ENCODE measurements at places on chromosomes 13 and 19.

DNA sequence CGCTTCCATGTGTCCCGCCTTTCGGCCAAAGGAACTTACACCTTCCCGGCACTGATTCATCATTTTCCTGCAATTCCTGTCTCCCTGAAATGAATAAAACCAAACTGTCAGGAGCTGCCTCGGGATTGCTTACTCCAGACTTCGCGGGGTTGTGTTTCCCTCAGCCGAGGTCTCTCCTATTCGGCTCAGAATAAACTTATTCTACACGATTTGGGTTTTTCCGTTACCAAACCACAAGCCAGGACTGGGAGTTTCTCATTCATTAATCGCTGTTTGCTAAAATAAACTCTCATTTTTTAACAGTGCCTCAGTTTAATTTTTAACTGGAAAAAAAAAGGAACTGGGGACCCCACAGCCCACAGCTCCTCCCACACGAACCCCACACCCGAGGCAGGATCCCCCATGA, 667 bp downstream of the ZNF878 start:
- no peak for DNase-seq

GRCh38 chr13:61406275-61406674, 9.4 kb downstream of the PCDH20 start:
- DNase-seq = no peak

DNA sequence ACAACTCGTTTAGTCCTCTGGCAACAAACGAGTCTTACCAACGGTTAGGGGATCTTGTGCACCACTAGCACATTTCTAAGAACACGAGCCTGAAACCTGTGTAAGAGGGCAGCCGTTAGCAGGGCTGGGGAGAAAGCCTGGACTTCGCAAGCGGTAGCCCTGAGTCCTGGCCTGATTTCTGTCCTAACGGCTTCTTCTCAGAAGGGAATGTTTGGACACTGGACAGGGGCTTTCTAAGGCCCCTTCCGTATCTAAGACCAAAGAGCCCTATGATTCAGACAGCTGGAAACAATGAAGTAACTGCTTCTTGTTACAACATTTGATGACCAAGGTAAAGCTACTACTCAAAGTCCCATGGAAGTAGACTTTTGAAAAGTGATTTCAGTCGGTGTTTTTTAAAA, 2.2 kb downstream of the ANKRD10 start:
- no peak for DNase-seq

DNA sequence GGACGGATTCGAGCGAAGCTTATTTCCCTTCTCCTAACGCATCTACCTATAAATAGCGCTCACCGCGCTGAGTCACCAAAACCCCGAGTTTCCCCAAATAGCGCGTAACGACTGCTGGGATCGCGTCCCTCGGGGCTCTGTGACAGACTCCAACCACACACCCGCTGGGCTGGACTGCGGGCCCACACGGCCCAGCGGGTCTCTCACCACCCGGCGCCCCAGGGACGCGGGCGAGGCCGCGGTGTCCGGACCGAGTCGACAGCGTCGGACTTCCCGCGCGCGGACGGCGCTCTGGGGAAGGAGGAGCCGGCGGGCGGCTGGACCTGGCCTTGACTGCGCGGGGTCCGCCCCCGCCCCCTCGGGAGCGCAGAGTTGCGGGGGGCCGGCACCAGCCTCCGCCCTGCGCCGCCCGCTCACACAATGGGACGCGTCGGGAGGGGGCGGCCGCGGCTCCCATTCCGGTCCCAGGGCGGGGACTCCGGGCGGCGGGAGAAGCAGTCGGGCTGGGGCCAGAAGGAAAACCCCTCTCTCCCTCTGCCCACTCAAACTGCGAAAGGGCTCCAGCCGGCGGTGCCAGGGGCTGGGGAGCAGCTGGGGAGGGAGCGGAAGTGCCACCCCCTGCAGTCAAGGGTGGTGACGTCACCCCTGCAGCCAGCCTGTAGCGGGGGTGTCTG, 108.8 kb downstream of the KCNRG start:
- DNase-seq = peak; percentile 44

DNA sequence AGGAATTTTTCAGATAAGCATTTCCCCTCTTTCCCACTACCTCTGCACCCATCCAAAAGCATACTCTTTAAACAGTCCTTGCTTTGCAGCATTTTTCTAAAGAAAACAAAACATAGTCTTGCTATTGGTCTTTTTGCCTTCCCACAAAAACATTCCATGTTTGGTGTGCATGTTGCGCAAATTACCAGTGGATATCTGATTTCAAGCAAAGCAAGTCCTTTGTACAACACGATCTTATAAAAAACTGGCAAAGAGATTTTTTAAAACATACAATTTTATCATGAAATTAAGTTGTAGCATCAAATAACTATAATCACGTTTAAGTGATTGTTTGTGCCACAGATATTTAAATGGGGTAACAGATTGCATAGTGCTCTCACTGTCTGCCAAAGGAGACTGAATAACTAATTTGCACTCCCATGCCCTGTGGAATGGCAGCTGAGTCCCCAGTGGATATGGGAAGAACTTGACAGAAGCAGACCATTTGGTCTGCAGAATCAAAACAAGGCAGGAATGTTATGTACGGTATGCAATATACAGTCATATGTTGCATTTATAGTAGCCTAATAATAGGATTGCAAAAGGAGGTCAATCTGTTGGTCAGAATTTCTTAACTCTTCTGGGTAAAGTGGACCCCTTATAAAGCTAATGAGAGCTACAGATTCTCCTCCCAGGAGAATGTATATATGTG, 285.7 kb downstream of the TBC1D4 start:
- no peak for DNase-seq
